Brain (organoid and tissue), 16 donors: ENCODE measurements at places on chromosomes 3 and 15.

GRCh38 chr3:137988152-137988551, 21.8 kb upstream of the CLDN18 start:
- no peak for DNase-seq

DNA sequence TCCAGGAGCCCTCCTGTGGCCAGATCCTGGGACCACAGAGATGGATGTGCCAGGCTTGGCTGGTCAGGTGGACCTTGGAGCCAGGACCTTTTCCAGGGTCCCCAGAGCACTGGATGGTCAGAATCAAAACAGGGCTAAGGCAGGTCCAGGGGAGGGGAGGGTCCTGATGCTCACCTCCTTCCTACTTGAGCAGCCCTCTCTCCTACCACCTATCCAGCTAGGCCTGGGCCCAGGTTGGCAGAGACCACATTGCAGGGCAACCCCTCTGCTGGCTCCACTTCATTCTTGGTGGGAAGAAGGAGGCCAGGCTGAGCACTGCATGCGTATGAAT, 28.5 kb upstream of the SFMBT1 start:
- DNase-seq: no peak

DNA sequence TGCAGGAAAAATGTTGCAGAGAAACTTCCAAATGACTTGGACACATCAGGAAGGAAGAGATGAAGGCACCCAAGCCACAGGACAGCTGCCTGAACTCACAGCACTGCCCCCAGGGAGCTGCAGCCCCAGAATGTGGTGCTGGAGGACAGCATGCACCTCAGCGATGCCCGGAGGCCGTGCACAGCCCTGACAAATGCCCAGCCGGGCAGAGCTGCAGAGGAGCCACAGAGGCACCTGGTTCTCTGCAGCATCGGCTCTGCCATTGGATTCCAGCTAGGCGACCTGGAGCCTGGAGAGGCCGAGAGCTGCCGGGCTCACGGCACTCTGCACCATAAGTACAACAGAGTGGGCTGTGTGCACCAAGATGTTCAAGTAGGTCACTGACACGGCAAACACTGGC, 97.5 kb downstream of the OCA2 start:
- no peak for DNase-seq

GRCh38 chr3:155972885-155973584, 102.6 kb downstream of the GMPS start:
- no peak for DNase-seq

DNA sequence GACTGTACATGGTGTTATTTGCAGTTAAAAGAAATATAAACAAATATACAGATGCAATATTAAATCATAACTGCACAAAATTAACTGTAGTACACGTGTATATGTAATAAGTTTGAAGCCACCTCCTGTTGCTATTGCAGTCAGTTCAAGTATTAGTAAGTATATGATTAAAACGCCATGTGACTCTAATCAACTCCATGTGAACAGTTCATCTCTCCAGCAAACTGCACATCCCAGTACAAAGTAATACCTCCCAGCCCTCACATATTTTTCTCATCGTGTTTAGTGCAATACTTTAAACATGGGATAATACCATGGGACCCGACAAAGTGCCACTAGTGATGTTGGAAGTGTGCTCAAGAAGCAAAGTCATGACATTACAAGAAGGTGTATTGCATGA, 34.6 kb downstream of the PDCD10 start:
- DNase-seq: no peak
